ENCODE measurements at places on chromosomes 6 and 20.

DNA sequence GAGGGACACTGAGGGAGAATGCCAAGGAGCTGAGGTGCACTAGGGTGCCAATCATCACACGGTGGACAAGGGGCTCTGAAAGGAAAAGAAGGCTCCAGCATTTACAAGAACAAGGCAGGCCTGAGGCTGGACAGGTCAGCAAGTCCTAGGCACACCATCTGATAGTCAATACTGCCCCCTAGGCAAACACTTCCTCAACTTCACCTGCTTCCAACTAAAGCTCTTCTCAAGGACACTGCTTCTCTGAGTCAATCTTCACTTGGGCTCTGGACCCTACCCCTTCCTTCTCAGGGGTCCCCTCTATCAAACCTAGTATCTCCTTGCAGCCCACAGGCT is 37.7 kb upstream of the SLC4A11 start:
- DNase-seq = no peak

DNA sequence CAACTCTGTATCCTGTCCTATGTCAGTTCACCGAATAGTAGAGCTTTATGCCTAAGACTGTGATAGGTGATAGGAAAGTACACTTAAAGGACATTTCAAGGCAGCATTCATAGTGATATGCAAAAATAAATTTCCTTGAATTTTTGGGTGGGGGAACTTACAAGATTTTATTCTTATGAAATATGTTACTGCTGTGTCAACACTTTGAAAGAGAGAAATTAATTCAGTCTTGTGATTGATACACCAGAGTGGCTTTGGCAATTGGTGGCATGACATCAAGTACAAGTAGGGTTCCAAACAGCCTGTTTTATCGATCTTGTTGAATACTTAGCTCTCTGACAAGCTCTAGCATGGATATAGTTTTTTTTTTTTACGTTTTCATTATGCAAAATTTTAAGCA is 72.3 kb downstream of the QKI start:
- DNase-seq = no peak

DNA sequence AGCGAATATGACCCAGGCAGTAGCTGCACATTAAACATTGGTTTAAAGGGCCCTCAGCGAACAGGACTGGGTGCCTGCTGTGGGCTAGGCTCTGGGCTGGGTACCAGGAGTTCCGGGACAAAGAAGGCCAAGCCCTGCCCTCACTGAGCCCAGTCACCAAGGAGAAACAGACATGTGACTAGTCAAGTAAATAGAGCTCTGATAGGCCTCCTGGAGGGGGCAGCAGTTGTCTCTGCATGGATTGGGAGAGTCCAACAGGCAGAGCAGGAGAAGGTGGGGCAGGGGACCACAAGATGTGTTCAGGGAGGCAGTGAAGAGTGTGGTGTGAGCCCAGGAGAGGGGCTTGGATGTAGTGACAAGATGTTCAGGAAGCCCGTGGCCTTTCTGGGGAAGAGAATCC is 3.1 kb downstream of the HM13 start:
- DNase-seq = no peak

GRCh38 chr20:56711018-56711417 is 81.9 kb downstream of the TFAP2C start:
- no peak for DNase-seq

- DNase-seq = no peak
Observed at GRCh38 chr6:105986998-105987397, 99.1 kb upstream of the PRDM1 start.

DNA sequence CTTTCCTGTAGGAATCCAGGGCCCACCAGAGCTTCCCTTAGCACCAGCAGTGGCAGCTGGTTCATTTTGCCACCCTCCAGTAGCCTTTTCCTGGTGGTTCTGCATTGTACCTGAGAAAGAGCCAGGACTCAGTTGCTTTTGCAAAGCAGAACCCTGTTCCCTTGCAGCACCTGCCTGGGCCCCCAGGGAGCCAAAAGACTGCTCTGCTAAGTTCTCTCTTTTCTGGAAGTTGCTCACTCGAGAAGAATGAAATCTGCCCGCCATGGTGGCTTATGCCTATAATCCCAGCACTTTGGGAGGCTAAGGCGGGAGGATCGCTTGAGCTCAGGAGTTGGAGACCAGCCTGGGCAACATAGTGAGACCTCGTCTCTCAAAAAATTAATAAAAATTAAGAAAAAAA is 24.0 kb downstream of the GHRH start:
- DNase-seq = no peak

DNA sequence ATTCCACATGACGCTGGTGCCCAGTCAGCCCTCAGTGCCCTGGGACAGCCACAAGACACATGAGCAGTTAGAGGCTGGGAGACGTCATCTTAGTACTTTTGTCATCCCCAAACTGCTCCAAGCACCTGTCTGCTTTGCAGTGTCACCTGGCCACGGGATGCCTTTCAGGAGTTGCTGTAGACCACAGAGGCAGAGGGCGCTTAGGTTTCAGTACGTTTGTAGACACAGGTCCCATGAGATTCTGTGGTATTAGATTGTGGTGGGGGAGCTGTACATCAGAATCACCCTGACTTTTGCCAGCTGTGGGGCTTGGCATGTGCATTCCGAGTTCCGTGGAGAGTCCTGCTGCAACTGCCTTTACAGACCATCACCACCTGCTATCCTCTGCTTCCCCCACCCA is 16.7 kb downstream of the MAVS start:
- DNase-seq = no peak

GRCh38 chr6:72969666-72970065 is 255.6 kb downstream of the KHDC1L start:
- no peak for DNase-seq

- no peak for DNase-seq
Observed at GRCh38 chr6:52221302-52221701, 23.0 kb downstream of the IL17F start.

GRCh38 chr6:83051377-83052172 is 14.1 kb downstream of the UBE3D start:
- DNase-seq = no peak

DNA sequence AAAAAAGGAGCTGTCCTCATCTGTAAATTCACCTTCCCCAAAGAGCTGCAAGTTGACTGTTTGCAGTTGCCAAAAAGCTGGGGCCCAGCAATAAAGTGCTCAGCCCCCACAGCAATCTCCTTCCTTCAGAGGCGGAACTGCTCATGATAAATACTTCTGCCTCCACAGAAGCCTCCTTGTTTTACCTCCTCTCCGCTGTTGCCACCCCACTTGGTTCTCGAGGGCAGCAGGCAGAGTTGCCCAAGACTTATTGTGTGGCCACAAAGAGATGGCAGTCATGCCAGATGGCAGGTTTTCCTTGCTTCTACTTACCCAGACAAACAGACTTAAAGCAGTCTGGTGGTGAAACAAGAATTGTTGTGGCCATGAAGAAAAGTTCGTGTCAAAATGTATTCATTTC is 66.3 kb downstream of the SLX4IP start:
- DNase-seq = no peak

GRCh38 chr6:34583461-34583860 is 27.3 kb upstream of the SPDEF start:
- DNase-seq = no peak

- DNase-seq = no peak
Observed at GRCh38 chr20:45470937-45471336, 1.4 kb downstream of the WFDC2 start.

DNA sequence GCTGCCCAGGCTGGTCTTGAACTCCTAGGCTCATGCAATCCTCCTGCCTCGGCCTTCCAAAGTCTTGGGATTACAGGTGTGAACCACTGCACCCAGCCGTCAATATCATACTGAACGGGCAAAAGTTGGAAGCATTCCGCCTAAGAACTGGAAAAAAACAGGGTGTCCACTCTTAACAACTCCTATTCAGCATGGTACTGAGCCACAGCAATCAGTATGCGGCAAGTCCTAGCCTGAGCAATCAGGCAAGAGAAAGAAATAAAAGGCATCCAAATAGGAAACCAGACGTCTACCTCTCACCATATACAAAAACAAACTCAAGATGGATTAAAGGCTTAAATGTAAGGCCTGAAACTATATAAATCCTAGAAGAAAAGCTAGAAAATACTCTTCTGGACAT is 83.1 kb downstream of the FKBP5 start:
- DNase-seq = no peak

DNA sequence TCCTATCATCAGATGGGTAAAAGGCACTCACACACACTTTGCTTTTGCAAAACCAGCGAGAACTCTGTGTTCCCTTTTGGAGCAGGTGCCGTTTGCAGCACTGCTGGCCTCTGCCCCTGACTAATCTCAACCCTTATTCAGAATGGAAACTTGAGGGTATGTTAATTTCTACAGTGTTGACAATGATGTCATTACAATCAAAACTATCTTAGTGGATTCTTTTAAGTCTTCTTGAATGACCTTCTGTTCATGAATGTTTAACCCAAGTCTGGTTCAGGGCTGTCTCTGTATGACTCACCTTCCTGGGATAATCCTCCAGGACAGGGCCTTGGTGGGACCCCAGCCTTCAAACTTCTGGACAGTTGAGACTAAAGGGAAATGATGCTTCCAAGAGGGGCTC is 197.9 kb downstream of the CDH4 start:
- DNase-seq = no peak

DNA sequence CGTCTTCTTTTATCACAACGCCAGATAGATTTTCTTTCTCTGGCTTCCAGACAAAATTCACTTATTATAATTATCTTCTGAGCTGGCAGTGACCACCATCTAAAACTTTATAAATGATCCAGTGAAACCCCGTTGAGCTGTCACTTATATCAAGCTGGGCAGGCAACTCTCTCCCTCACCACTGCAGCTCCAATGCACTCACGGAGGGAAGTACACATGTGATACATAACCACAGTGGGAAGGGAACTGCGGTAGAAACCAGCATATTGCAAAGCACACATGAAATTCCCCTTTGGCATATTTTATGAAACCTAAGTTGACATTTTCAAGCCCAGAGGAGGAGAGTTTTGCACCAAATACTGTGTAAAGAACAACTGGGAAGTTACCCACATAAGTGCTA is 536.9 kb downstream of the HACE1 start:
- DNase-seq = no peak

GRCh38 chr6:143733510-143733909 is 55.7 kb downstream of the PHACTR2 start:
- no peak for DNase-seq

GRCh38 chr6:147381712-147382111 is 126.8 kb upstream of the SAMD5 start:
- DNase-seq = no peak

- DNase-seq = no peak
Observed at GRCh38 chr20:63696628-63697356, at the start of gene TNFRSF6B. TSS of gene TNFRSF6B (plus strand) at chr20:63696652. CDS start at chr20:63696768, 116 bp downstream.

DNA sequence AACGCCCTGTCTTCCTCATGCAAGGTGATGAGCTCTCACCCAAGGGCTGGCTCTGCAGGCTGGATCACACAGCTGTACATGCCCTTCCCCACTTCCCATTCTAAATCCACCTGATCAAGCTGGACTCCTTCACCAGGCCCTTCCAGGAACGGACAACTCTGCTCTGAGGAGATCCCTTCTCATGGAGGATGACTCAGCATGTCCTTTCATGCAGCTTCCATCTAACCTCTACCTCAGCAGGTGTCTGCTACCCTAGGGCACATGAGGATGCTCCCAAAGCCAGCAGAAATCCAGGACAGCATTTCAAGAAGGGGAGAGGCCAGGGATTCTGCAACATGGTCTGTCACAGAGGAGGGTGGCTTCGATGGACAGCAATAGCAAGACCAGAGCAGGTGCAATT is 61.2 kb downstream of the PCSK2 start:
- DNase-seq = no peak

DNA sequence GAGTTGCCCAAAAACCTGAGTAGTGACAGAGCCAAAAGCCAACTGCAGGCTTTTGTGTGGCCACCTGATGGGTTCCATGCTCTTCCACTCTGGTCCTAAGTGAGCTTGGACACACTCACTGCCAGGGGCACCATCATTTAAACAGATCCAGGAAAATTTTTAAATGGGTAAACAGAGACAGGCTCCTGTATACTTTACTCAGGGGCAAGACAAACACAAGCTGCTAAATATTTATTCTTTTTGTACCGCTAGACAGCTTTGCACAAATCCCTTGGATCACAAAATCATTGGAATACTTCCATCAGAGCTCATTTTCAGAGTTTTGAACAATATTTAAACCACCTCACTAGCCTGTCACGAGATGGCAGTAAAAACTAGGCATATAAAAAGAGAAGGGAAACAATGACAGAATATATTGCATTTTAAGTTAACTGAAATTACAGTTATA is 31.4 kb downstream of the GCLC start:
- no peak for DNase-seq

DNA sequence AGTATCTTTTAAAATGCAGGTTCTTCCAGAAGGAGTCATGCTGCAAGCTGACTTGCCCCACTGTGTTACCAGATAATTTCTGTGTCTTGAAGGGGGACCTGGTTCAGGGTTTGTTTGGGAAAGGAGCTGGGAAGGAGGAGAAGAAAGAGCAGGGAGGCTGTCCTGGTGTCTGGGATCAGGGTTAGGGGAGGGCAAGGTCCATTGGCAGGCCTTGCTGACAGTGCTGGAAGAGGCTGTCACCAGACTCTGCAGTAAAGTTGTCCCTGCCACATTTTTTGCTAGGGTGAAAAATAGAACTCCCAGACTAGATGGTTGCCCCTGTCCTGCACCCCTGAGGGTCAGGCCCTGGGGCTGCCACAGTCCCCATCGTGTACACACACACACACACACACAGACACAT is 14.9 kb downstream of the GLP1R start:
- no peak for DNase-seq

DNA sequence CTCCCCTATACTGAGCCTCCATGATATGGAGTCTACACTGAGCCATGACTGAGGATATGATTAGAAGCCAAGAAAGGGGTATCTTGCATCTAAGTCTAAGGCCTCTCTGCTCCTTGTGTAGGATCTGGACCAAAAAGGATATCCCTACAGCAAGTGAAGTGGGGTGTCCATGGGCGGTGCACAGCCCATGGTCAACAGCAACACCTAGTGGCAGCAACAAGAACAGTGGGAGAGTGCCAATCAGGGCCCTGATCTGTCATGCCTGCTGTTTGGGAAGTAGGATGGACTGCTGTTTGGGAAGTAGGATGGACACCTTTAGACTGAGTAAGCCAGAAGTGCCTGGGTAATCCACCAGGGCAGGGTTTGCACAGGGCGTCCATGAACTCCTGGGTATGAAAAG is 22.4 kb downstream of the PTGIS start:
- DNase-seq = no peak

DNA sequence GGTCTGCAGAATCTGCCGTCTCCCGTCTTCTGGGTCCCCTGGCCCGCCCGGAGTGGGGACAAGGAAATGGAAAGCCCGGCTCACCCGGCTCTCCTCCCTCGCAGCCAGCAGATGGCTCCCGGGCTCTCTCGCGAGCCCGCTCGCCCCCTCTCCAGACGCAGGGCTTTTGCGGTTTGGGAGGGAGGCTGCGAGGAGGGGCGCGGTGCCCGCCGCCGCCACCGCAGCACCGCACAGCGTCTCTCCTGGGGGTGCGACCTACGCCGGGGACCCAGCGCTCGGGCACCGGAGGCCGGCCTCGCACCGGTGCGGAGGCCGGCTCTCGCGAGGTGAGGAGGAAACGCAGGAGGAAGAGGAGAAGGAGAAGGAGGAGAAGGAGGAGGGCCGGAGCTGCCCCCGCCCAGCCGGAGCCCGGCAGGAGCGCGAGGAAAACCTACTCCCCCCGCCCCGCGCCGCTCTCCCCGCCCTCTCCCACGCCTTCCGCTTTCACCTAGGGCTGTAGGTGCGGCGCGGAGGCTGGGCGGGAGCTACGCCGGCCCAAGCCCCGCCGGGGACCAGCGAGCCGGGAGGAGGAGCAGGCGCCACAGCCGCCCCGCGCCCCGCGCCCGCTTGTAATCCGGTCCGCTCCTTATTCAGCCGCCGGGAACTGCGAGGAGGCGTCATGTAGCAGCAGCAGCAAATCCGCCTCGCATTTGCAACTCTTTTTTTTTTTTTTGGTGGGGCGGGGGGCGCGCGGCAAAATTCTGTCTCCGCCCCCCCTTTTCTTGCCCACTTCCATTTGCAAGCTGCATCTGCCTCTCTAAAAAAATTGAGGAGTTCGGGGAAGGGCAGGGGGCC is at the start of gene CARMIL1:
Gene CARMIL1, plus strand, starts transcription at position 461 of the 834 bp plus-strand sequence. CDS start 422 bp downstream, outside the sequence.
- DNase-seq = peak; percentile 34
